Subcutaneous preadipocyte (primary cell): ENCODE measurements at places on chromosomes 6 and 20. TPM values are rescaled to one million over a fixed set of nuclear protein-coding genes. Genes with fewer than 3 reads are reported as not detected.

PDYN gene
- not detected in 2 replicates for total RNA-seq

FAM110A gene
- total RNA-seq, result 2.6 and 3.3 TPM in 2 replicates

RAET1G gene
- 1.4 and 2.6 TPM in 2 replicates for total RNA-seq

RNF144B gene
- 0.37 and 0.78 TPM in 2 replicates for total RNA-seq

DEFB113 gene
- not detected in 2 replicates for total RNA-seq

HCRTR2 gene
- total RNA-seq, result not detected in 2 replicates

TMEM242 gene
- total RNA-seq, result 3.3 and 3.9 TPM in 2 replicates

PLG gene
- total RNA-seq, result not detected in 2 replicates

LTA gene
- not detected in 2 replicates for total RNA-seq

HLA-DPA1 gene
- total RNA-seq, result 3.1 and 7.0 TPM in 2 replicates

SCRT2 gene
- total RNA-seq, result not detected in 2 replicates

DNAAF9 gene
- 10.7 and 11.5 TPM in 2 replicates for total RNA-seq

AVP gene
- total RNA-seq, result not detected in 2 replicates
